ENCODE measurements at places on chromosomes 1 and 21.

- no peak for DNase-seq
Observed at GRCh38 chr1:92488832-92489231, 2.1 kb upstream of the GFI1 start.

- no peak for DNase-seq
Observed at GRCh38 chr1:88035578-88035977, 648.5 kb upstream of the PKN2 start.

DNA sequence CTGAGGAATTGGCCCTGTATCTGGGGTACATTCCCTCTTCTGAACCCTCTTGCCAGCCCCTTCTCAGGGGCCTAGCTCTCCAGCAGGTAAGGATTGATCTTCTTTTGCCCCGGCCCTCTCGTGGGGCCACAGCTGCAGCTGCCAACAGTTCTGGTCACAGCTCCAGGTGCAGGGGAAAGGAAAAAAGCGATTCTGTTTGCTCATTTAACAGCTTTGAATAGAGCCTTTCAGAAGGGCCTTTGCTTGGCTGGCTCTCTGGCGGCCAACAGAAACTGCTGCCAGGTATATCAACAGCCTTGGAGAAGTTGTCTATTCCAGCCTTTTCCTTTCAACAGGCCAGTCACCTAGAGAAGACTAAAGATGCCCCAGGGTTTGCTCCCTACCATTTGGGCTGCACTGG, 16.1 kb upstream of the FMOD start:
- peak; percentile 80 for DNase-seq

DNA sequence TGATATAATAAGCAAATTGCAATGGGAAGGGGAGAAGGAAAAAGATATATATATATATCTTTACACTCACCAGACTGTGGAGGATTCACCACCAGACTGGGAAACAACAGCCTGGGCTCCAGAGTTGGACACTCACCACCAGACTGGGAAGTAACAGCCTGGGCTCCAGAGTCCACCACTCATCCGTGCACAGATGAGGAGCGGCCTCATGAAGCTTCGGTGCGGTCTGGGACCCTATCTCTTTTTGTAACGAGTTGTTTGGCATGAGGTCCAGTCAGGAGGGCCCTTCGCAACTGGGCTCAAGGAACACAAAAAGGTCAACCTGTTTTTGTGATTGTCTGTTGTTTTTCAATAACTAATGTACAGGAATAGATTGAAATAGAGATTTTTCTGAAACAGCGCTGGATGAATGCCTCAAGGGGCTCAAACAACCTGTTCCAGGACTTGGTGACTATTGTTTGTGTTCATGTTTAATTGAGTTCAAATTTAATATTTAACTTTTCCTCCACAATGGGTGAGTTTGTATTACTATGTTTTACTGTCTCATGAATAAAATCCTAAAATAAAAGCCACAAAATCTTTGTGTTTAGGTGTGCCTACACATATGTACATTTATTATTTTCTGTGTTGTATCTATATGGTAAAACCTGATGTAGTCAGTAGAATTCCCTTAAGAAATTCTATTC, 40.1 kb downstream of the S100A10 start:
- no peak for DNase-seq

- DNase-seq: no peak
Observed at GRCh38 chr21:32956061-32956656, 69.6 kb upstream of the OLIG2 start.

DNA sequence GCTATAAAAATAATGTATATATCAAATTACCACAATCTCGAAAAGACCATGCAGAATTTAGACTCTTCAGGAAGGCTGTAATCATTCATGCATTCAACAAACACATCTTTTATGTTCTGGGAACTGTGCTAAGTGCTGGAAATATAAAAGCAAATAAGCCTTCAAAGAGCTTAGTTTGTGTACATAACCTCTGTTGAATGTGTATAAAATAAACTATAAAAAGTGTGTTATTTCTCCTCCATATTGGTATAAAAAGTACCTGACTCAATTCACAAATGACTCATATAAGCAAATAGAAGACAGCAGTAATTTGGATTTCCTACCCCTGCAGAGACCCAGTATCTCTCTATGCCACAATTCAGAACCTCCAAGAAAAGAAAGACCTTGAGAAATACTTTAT, 36.8 kb downstream of the RAB3GAP2 start:
- DNase-seq: peak; percentile 79

DNA sequence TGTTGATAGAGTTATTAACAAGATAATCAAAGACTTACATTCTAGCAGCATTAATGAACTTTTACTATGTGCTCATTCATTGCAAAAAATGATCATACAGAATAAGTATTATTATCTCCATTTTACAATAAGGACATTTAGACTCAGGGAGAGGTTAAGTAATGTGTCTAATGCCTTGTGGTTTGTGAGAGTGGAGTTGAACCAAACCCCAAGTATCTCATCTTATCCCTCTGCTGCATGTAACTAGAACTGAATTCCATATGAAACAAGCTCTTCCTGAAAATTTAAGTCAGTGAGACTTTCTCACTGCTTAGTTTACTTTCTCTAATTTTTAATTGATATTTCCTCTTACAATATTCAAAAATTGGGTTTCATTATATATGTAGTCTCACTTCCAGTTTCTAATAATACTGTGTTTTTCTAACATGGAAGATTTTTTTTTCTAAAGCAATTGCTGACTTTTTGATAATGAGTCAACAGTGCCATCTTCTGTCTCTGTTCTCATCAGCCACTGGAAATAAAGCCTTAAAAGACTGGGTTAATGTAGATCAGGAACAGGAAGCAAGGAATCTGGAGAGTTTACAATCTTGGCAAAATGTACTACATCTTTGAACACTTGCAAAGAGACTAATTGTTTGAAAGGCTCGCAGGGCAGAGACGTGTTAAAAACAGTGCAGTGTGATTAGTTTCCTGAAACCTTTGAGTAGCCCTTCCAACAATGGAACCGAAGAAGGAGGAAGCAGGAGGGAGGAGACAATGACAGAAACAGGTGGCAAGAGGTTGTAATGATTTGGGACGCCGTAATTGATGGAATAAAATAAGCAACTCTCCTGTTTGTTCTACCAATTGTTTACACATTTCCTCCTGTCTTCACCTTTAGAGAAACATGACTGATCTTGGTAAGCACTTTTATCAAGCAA, 567.6 kb downstream of the MRPL39 start:
- DNase-seq: peak; percentile 34

DNA sequence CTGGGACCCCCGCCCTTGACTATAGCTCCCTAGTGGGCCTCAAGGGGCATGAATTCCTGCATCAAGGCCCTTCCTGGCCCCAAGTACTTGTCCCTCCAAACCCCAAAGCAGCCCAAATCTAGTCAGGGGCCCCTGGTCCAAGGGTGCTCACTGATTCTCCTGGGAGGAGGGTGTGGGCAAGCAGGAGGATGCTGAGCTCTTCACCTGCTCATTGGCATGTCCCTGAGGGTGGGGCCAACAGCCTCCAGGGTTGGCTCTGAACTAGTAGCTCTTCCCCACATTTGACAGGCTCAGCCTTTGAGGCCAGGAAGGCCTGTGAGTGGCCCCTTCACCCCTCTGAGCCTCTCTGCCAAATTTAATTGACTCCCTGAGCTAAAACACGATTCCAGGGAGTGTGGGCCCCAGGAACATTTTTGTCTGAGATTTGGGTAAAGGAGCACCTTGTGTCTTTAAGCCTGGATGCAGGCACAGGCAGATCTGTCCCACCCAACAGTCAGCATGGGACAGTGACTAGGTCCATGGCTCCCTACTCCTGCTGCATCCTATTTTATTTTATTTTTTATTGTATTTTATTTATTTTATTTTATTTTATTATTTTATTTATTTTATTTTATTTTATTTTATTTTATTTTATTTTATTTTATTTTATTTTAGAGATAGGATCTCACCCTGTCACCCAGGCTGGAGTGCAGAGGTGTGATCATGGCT, 11.0 kb upstream of the WNT9A start:
- no peak for DNase-seq

DNA sequence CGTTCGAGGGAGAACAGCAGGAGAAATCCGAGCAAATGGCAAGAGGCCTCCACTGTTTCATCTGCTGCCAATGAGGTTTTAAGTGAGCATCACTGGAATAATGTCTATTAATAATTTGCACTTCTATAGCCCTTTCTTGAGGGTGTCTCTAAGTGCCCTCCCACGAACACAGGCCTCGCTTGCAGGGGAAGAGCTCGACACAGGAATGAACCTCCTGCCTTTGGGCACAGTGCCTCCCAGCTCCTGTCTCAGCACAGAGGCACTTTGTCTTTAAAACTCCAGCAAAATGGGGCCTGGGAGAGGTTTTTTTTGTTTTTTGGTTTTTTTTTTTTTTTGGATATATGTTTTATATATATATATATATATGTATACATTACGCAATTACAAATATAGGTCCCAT, 56.6 kb downstream of the OLIG1 start:
- no peak for DNase-seq

DNA sequence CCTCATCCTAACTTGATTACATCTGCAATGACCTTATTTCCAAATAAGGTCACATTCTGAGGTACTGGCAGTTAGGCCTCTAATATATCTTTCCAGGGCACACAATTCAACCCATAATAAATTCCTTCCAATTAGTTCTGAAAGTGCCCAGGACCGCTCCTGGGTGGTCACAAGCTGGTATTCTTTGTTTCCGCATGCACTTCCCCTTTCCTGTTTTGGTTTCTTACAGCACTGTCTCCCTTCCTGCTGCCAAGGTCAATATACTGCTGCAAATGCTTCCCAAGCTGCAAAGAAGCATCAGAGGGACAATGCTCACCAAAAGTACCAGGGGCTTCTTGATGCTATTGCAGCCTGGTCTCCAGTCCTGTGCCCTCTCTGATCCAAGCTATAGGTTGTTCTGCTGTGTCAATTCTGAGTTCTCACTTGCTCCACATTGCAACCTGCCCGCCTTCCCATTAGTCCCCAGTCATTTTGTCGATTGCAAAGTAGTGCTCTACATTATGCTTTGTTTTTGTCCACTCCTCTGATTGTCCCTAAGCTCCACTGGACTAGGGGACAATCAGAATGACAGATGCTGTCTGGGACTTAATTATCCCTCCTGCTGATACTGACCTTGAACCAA, 13.9 kb upstream of the XPR1 start:
- no peak for DNase-seq

- no peak for DNase-seq
Observed at GRCh38 chr1:200628223-200628881, 7.8 kb upstream of the KIF14 start.

DNA sequence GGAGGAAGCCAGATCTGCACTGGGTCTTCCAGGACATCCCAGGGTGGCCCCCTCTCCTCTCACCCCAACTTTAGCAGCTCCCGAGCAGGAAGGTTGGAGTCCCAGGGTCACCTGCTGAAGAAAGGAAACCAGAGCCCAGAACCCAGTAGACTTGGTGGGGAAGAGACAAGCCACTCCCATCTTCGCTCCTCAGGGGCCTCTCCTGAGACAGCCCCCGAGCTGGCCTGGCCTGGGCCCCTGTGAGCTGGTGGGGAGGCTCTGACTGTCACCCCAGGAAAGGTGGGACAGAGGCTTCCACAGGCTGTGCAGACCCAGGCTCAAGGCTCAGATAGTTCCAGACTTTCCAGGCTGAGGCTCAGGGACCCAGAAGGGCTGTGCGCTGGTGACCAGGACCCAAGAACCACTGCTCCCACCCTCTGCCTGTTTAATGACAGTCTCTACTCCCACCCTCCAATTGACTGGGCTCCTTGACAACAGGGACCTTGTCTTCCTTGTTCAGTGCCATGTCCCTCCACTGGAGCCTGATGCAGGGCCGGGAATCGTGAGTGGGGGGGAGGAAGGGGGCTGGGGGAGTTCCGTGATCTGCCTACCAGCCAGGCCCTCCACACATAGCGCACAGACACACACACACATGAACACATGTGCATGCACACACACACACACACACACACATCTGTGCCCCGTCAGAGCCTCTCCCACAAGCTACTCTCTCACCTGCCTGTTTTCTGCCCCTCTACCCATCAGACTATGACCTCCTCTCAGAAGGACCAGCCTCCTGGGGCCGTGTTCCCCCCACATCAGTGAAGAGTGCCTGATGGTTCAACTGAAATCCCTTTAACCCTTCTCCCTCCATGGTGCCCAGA, 401.2 kb downstream of the MATN1 start:
- DNase-seq: no peak

DNA sequence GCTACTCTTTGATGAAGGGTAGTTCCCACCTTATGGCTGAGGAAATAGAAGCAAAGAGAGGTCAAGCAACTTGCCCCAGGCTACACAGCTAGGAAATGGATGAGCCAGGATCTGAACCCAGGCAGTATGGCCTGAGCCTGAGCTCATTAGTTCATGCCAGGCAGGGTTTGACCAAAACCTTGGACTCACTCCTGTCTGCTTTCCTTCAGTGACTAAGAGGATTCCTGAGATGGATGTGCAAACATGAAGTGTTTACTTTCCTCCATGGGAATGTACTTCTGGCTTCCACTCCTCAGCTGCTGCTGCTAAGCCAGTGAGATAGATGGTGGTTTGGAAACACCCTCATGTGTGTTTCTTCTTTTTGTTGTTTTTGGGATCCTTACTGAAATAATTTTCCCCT, 35.1 kb upstream of the ERRFI1 start:
- no peak for DNase-seq

DNA sequence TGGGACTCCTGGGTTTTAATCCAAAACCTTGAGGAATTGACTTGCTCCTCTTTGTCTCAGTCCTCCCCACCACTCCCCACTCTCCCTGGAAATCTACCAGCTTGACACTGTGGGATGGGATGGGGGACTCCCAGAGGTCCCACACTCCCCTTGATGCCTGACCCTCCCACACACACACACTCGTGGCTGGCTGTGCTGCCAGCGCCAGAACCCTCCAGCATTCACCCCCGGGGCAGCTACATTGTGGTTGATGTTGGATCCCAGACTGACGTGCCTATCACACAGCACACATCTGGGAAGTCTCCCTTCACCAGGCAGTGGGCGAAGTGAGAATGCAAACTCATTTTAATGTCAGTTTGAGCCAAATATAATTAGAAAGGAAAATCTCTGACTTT, 10.0 kb downstream of the KIRREL1 start:
- no peak for DNase-seq

GRCh38 chr1:219324629-219325367, 151.1 kb downstream of the LYPLAL1 start:
- DNase-seq: no peak

DNA sequence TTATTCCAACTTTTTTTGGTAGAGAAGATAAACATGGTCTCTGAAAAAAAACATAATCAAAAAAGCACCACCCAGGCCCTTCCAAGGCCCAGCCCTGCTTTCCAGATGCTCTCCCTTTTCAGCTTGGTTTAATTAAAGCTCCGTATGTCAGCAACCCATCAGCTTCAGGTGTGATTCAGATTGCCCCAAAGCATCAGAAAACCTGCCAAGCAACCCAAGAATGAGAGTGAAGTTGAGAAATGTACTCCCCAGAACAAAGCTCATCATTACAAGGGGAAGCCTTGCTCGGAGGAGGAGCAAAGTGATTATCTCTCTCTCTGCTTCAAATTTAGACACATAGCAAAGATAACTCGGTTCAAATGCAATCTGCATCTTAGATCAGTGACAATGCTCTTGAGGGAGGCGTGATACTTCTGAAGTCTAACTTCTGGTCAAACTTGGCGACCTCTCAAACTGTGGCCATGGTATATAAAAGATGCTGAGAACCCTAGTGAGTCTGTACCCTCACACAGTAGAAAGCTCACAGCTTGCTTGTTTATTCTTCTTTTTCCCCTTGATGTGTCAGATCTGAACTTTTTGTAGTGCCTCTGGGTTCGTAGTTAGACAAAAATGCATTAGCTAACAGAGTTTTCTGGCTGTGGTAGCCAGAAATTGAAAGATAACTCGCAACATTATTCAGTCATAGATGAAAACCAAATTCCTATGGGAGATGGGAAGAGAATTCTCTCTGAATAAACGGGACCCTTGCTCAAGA, 63.3 kb upstream of the ZC3H11B start:
- no peak for DNase-seq
